ENCODE measurements at places on chromosomes 7 and 10.
A peak's percentile ranks its signal among the peaks of the same experiment; 100 is the strongest.

DNA sequence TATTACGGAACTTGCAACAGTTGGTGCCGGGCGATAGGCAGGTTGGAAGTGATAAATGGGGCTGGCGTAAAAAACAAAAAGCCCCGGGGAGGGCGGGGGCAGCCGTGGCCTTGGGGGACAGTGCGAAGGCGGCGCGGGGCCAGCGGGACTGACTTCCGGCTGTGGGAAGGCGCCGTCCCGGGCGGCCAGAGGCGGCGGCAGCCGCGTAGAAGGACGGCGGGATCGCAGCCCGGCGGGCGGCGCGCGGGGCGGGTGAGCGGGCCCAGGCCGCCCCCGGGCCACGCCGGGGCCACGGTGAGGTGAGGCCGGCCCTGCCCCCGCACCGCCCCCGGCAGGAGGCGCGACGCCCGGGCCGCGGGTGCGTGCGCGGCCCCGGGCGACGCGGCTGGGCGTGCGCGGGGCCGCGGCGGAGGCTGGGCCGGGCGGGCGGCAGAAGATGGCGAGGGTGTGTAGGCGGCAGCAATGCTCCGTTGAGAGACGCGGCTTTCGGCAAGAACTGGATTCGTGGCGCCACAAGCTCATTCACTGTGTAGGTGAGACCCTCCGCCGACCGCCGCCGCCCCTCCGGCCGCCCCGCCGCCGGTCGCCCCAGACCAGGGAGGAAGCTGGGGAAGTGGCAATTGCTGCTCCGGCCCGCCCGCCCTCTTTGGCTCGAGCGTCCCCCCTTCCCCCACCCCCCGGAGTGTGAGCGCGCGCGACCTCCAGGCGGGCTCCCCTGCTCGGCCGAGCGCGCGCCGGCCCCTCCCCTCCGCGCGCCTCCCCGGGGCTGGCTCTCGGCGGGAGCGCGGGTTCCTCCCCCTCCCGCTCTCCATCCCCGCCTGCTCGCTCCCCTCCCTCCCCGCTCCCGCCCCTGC lies at the start of gene LCOR:
TSS of gene LCOR (plus strand) at position 432 of the 854 bp plus-strand sequence. CDS start 116,760 bp downstream, outside the sequence.
- DNase-seq, result peak; percentile 84

DNA sequence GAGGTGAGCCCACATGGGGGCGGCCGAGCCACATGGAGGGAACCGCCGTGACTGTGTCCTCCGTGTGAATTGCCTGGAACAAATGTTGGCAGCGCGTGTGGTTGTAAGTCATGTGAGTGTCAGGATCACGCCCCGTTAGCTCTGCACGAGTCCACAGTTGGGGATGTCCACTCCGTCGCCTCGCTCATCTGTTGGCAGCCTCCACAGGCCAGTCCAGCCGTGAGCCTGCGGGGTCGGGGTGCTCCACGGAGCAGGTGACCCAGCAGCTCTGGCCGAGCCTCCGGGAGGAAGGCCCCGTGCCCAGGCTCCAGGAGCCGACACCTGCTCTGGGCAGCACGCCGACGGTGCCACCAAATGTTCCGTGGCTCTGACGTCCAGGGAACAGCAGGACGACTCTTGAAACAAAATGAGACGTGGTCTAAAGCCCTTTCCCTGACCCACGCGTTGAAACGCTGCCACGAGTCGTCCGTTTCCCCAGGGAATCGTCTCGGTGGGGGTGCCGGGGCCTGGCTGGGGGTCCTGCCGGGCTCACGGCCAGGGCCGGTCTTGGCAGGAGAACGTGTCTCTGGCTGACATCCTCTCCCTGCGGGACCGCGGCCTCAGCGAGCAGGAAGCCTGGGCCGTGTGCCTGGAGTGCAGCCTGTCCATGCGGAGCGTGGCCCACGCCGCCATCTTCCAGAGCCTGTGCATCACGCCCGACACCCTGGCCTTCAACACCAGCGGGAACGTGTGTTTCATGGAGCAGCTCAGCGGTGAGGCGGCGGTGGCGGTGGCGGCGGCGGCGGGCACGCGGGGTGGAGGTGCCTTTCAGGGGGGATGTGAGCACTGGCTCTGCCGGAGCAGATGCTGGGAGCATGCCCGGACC lies 7.0 kb downstream of the KNDC1 start:
- DNase-seq, result no peak

GRCh38 chr7:81657551-81657950 lies 112.3 kb downstream of the HGF start:
- DNase-seq, result no peak

- DNase-seq, result peak; percentile 59
Measured at GRCh38 chr10:63210611-63211196, 77.6 kb downstream of the NRBF2 start.

DNA sequence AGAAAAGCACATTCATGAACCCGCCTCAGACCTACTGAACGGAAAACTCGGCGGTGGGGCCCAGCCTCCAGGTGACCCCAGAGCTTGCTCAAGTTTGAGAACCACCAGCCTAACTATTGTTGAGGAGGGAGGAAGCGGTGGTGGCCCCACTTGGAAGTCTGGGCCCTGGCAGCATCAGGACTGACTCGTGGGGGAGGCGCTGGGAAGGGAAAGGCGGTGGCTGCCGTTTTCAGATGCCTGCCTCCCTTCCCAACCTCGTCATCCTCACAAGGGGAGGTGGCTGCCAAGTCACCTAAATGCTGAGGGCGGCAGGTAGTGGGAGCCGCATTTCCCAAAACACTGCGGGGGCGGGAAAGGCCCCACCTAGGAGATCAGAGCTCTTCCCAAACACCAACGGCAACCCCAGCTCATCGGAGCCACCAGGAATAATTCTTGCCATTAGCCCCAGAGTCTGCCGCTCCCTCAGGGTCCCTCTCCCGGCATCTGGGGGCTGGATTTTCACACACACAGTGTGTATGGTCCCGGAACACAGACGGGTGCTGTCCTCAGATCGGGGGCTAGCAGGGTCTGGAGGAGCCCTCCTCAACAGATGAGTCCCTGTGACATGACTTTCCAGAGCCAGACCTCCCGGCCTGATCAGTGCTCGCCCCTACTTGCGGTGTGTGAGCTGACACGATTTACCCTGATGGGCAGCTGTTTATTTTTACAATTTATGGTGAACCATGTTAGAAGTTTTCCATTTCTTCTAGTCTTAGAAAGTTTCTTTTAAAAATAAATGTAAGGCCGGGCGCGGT lies 31.3 kb downstream of the PRKAG2 start:
- no peak for DNase-seq

All from activated naive CD4-positive, alpha-beta T cell treated with anti-CD3 and anti-CD28 coated beads, Interleukin-2, amount 50 U/mL, for 72 hours (primary cell).